ENCODE measurements at places on chromosomes 2 and 18.

DNA sequence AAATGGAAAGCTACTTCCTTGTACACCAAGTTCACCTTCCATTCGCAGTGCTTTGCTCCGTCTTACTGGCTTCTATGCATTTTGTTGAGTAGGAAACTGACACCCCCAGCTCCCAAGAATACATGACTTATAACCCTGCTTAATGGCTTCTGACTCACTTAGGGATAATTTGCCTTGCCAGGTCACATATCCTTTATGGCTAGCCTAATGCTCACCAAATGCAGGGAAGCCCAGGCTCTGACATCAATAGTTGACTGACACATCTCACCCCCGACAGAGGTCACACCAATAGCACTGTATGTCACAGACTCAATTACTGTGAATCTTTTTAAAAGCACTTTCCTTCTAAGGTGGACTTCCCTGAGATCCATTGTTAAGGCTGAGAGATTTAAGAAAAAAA, 147.2 kb downstream of the DTNA start:
- no peak for DNase-seq

DNA sequence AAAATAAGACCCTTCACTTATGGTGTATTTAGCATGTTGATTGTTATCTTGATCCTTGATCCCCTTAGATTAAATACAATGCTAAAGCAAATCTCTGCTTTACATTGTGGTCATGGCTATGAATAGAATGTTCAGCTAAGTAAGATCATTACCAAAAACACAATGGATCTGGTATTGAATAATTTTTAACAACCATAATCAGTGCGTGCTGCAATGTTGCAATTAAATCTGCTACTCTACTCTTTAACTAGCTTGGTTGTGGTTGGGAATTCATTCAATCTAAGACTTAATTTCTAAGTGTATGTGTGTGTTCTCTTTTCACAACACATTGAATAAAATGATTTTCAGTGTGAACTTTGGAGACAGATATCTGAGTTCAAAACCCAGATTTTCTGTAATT, 442.5 kb upstream of the ZNF804A start:
- no peak for DNase-seq

- no peak for DNase-seq
These were observed 117.6 kb upstream of the CXCR4 start for GRCh38 chr2:136235546-136235945.

GRCh38 chr2:72205504-72205881, 57.8 kb upstream of the CYP26B1 start:
- no peak for DNase-seq

DNA sequence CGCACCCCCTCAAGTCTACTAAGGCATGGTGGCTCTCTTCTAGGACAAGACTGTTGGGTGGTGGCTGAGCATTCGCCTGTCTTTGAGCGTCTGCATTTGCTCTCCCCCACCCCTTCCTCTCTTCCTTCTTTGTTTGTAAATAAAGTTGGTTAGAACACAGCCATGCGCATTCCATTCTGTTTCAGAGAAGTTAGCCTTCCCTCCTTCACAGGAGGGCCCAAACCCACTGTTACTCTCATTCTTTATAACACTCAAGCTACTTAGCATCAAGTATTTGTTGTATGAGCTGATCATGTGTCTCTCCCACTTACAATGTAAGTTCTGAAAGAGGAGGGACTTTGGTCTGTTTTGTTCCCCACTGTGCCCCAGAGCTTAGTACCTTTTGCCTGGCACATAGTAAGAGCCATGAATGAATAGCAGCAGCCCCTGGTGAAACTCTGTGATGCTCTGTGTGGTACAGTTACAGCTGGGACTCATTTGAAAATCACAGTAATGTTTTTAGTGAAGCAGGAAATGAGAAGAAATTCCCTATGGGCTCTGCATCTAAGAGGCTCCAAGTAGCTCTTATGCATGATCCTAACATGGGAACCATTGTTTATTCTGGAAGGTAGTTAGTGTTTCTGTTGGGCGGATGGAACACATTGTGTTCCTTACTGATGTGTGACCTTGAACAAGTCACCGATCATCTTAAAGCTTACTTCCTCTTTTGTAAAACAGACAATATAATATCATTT, 7.7 kb downstream of the MGAT5 start:
- DNase-seq = no peak

GRCh38 chr2:74290466-74291217, 52.6 kb downstream of the SLC4A5 start:
- peak; percentile 60 for DNase-seq

DNA sequence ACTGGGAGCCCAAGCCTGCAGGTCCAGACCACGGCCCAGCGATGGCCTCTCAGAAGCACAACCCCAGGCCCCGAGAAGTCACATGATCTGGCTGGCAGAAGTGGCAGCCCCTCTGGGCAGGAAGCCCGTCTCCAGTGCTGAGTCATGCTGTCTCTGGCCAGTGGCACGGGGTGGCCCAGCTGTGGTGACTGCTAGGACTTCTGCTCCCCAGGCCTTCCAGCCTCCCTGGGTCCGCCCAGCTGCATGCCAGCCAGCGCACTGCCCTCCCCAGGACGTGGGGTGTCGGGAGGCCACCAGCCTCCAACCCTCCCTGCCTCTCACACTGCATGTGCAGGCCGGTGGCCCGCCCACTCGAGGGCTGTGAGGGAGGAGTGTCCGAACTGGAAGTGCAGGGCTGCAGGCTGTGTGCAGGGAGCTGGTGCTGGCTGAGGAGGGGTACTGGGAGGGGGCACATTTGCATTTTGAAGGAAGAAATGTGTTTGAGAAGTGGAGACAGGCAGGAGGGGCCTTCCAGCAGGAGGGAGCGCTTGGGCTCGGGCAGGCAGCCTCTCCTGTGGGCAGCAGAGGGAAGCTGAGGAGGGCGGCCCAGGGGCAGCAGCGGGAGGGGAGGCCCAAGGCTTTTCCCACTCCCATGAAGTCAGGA, 17.0 kb upstream of the HPCAL1 start:
- peak; percentile 71 for DNase-seq

- no peak for DNase-seq
These were observed 8.0 kb downstream of the GLI2 start for GRCh38 chr2:120743657-120744056.

GRCh38 chr2:65360441-65360840, 72.0 kb downstream of the SPRED2 start:
- no peak for DNase-seq

DNA sequence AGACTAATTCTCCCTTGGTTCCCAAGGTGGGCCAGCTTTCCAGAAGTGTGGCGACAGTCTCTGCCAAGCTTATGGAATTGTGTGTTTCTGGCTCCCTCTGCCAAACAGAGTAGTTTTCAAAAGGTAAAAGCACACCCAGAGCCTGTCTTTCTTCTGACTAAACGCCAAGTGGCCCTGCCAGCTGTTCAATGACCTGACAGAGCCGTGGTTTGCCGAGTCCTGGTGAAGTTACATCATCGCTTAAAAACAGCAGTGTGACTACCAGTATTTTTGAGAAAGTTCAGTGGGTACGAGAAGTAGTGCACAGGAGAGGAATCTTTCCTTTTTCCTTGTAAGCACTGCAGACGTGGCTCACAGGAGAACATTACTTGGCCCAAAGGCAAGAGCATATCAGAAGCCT, 1.9 kb downstream of the PER2 start:
- DNase-seq = no peak

- DNase-seq = no peak
These were observed 249.7 kb upstream of the OSR1 start for GRCh38 chr2:19607931-19608771.

Data from CD4-positive, alpha-beta T cell treated with Interleukin-15 for 1 hour (primary cell).